ENCODE measurements at places on chromosomes 2 and 18. TPM values are rescaled to one million over a fixed set of nuclear protein-coding genes. Genes with fewer than 3 reads are reported as not detected.

CPLX4 gene
- not detected for total RNA-seq

MAP3K20 gene
- 25.0 TPM for total RNA-seq

SYT4 gene
- not detected for total RNA-seq

GPAT2 gene
- not detected for total RNA-seq

SRD5A2 gene
- total RNA-seq, result not detected

ERFE gene
- total RNA-seq, result 39.5 TPM

ERMN gene
- not detected for total RNA-seq

DNA sequence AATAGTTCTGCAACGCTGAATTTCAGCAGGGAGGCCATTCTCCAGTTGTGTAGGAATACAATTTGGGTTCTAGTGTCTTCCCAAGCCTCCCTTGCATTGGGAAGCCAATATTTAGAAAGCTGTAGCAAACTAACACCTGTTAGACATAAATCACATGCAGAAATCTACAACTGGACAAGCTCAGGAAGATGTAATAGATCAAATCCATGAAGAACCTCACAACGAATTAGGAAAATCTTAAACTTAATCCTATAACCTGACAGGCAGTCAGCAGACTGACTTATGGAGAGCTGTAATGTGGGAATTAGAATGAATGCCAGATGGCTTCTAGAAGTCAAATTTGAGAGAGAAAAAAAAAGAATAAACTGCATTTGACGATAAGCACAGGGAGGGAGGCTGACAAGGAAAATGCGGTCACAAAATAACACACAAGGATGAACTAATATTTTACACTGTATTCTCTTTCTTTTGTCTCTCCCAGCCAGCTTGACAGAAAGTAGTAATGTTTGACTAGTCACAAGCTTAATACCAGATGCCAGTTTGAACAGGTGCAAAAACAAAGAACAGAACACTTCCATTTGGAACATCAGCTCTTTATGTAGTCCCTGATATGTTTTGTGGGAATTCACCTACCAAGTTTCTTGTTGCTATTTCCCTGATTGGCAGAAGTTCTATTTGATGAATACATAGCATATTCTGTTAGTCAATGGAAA, 50.8 kb upstream of the FANCL start:
- no peak for DNase-seq

DNA sequence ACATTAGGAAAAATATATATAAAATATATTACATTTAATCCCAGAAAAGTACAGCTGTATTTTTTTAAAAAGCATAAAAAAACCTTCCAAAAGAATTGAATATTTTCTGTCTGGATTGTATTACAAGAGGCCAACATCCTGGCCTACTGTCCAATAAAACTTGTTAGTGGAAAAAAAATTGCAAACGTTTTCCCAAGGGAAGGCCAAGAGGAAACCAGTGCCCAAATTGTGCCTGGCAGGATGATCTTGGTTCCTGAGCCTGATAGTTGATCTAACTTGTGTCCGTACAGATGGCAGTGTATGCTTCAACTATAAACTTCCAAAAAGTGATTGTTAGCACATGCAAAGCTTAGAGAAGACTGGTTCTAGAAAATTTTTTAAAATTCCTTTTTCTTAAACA, 90.6 kb upstream of the LPIN2 start:
- no peak for DNase-seq

DNA sequence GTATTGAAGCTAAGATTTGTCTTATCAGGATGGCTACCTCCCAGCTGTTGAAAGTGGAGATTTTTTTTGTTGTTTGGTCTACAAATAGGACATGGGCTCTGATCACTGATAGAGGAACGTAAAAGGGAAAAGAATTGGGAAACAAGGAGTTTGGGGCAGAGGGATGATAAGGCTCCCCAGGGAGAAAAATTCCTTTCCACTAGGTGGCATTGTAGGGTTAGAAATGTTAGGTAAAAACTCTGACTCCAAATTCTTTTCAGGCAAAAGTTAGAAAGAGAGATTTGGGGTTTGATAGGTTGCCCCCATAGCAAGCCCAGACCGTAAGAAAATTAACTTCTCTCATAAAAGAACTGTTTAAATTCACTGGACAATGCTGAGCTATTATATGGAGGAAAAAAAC, 19.8 kb downstream of the CMPK2 start:
- peak; percentile 2 for DNase-seq

DNA sequence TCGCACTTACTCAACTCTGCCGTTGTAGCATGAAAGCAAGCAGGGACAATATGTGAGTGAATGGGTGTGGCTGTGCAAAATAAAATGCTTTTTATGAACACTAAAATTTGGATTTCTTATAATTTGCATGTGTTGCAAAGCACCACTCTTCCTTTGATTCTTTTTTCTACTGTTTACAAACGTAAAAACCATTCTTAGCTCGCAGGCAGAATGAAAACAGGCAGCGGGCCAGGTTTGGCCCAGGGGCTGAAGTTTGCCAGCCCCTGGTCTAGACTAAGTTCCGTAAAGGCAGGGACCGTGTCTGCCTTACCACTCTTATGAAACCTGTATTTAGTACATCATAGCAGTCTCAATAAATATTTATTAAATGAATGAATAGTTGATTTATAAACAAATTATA, 83.7 kb upstream of the SPATS2L start:
- DNase-seq, result no peak

- DNase-seq, result no peak
Observed at GRCh38 chr18:79684787-79685186, 5.2 kb downstream of the CTDP1 start.

GRCh38 chr2:158577141-158577540, 120.4 kb downstream of the PKP4 start:
- DNase-seq, result no peak

GRCh38 chr18:62758591-62758990, 43.2 kb downstream of the PHLPP1 start:
- no peak for DNase-seq

DNA sequence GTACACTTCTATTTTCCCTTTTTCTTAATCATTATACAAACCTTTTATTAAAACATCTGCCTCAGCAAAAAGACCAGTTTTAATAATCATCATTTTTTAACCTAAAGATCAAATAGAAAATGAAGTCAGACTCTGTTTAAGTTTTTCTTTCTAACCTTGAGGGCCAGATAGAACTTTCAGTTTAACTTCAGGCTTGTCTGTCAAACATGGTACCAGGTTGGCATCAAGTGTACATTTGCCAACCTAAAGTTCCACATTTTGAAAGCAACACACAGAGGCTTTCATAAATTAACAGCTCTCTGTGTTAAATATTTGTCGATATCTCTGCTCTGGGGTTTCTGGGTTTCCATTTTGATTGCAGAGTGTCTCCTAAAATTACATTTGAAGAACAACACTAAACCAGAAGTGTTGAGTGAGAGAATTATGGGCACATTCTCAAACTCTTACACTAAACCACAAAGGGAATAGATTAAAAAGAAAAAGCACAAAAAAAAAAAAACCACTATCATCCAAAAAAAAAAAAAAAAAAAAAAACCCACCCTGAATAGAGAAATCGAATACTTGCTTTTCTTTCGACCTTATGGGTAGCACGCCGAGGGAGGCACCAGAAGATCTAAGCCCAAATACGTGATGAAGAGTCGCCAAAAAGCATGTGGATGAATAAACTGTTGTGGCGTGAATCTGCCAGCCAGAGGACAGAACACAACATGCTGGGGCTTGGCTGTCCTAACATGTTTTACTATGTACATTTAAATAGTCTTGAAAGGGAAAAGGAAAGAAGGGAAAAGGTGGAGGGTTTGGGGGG, 166.2 kb downstream of the TCF4 start:
- DNase-seq, result no peak

GRCh38 chr18:48820483-48821250, 130.1 kb downstream of the SMAD7 start:
- DNase-seq, result no peak

GRCh38 chr2:15814403-15814802, 125.9 kb upstream of the MYCN start:
- peak; percentile 19 for DNase-seq

DNA sequence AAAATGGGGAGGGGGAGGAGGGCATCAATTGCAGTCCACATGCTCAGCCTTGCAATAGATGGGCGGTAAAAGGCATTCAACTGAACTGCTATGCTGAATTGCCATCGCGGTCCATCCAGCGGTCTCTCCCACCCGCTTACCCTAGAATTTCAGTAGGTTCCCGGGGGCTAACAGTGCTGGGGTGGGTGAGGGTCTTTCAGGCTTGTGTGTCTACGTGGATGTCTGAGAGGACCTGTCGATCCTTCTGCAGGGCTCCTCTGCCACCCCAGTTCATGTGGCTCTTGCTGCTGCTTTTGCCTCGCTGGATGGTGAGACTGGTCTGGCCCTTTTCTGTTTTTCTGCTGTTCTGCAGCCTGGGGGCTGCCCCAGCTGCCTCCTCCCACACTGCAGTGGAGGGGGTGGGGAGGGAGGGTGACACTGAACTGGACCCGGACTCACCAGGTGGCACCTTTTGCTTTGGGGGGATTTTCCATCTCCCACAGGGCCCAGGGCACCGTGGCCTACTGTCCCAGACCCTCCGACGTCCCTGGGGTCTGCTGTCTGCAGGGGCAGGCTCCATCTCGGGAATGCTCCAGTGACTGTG, 14.1 kb downstream of the ACKR3 start:
- no peak for DNase-seq

DNA sequence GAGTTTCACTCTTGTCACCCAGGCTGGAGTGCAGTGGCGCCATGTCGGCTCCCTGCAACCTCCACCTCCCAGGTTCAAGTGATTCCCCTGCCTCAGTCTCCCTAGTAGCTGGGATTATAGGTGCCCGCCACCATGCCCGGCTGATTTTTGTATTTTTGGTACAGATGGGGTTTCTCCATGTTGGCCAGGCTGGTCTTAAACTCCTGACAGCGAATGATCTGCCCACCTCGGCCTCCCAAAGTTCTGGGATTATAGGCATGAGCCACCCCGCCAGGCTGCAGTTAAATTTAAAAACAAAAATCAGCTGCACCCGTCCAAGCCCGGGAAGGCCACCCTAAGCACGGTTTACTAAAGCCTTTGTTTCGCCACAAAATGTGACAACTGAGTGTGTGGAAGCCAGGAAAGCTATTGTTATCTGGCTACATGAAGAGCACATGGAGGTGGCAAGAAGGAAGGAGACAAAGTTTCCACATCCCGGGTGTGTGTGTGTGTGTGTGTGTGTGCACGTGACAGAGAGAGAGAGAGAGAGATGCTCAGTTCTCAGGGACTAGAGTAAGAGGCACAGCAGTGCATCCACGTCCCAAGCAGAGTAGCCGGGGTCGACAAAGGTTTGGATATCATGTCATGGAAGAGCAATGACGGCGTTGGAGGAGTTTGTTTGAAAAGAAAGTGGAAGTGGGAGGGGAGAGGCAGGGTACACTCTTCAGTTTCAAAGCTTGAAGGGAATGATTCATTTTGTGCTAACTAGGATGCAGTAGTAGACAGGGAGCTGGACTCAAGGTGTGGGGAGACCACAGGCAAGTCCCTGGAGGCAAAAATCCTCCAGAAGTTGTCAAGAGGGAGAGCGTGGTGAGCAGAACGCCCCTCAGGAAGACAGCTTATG, 20.1 kb downstream of the INPP5D start:
- no peak for DNase-seq

- no peak for DNase-seq
Observed at GRCh38 chr2:100895934-100896685, 76.2 kb downstream of the NPAS2 start.

DNA sequence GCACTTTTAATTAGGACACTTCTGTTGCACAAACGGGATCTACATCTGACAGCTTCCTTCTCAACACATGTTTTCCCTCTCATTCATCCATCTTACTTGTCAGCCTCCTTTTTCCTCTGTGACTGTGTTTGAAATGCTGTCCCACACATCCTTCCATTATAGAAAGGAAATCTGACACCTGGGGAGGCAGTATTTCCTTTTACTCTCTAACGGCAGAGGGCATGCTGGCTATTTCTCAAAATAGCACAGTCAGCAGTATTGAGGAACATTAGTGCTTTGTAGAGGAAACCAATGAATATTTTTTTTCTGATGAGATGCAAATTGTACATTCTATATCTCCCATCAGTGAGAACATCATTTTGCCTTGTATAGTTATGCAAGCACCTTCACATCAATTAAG, 668.7 kb downstream of the SLC4A3 start:
- DNase-seq, result no peak

DNA sequence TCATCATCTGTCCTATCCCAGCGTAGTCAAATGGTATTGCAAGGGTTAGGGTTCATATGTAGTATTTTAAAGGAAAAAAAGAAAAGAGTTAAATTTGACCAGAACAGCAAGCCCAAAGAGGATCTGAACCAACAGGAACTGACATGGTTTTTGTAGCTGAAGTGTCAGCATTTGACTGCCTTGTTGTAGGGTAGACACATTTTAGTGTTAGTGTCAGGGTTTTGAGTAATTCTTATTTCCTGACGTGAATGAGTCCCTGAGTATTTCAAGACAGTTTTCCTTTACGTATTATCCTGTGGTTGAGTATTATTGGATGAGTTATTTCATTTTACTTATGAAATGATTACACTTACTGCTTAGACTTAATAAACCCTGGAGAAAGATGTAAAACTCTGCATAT, 173.3 kb upstream of the ZEB2 start:
- DNase-seq, result no peak

GRCh38 chr2:126753501-126754212, 97.7 kb downstream of the GYPC start:
- no peak for DNase-seq

DNA sequence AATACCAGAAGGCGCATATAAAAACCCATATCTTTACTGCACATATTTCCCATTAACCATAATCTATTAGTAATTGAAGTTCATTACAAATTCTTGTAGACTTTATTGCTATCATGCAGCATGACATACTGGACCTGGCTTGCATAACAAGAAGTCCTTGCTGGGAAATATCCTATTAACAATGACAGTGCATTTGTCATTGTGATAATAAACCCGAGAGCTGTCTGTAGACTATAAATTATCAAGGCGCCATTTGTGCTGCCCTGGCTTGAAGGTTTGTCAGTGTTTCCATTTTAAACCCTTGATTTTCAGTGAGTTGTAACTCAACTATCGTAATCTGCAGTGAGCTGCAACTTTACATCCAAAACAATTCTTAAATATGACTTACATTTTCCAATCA, 59.0 kb downstream of the HNMT start:
- DNase-seq, result peak; percentile 2

DNA sequence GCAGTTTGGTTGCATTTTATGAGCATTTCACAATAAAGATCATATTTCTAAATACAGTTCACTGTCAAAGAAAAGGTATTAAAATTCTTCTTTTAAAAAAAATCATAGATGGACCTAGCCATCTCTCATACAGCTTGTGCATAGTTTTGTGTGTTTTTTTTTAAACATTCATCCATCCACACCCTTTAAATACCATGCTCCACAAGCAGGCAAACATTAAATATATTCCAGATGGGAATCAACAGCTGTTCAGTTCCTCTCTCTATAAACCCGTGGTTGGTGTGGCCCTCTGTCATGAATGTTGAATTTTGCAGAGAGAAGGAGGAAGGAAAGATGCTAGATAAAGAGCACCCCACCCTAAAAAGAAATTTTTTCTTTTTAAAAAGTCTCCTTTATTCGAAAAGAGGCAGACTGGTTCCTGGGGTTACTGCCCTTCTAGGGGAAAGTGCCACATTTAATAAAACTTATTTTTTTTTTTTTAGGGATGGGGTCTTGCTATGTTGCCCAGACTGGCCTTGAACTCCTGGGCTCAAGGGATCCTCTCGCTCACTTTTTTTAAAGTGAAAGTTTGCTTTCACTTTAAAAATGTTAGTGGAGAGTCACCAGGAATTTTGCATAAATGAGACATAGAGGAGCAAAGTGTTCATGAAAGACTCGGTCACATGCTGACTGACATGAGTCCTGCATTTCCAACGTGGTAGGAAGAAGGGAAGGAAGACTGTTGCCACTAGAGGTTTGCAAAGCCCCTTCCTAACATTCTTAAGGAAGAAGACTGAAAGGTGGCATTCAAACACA, 73.9 kb upstream of the LMAN1 start:
- no peak for DNase-seq
